ENCODE measurements at places on chromosomes 16 and 17.

DNA sequence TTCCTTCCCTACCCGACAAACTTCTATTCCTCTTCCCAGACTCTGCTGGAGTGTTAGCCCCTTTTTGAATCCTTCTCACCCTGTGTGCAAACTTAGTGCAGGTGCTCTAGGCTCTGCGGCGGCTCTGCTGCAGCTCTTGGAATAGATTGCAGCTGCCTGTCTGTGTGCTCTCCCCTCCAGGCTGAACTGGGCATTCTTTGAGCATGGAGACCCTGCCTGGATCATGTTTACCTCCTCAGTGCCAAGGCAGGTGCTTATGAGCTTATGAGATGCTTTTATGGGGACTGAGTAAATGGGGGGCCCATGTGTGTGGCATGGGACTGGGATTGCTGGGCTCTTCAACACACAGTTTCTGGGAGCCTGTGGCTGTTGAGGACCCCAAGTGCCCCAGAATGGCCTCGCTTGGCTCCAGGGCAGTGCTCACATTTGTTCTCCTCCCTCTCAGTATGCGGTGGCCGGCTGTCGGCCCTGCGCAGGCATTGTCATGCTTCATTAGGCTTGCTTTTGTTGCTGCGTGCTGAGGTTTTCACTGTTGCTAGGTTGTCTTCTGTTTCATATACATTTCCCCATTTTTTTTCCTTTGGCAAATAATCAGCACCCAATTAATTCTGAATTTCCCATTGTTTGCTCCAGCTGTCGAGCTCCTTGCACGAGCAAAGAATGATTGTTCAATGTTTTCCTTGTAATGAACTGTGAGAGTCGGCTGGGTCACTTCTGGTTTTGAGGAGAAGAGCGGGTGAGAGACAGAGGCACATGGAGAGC, 185.5 kb upstream of the NLRP1 start:
- no peak for DNase-seq

DNA sequence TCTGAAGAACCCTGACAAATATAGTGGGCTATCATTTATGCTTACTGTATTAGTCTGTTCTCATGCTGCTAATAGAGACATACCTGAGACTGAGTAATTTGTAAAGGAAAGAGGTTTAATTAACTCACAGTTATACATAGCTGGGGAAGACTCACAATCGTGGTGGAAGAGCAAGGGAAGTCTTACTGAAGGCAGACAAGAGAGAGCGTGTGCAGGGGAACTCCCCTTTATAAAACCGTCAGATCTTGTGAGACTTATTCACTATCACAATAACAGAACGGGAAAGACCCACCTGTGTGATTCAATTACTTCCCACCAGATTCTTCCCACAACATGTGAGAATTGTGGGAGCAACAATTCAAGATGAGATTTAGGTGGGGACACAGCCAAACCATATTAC, 526.8 kb upstream of the GOT2 start:
- no peak for DNase-seq

DNA sequence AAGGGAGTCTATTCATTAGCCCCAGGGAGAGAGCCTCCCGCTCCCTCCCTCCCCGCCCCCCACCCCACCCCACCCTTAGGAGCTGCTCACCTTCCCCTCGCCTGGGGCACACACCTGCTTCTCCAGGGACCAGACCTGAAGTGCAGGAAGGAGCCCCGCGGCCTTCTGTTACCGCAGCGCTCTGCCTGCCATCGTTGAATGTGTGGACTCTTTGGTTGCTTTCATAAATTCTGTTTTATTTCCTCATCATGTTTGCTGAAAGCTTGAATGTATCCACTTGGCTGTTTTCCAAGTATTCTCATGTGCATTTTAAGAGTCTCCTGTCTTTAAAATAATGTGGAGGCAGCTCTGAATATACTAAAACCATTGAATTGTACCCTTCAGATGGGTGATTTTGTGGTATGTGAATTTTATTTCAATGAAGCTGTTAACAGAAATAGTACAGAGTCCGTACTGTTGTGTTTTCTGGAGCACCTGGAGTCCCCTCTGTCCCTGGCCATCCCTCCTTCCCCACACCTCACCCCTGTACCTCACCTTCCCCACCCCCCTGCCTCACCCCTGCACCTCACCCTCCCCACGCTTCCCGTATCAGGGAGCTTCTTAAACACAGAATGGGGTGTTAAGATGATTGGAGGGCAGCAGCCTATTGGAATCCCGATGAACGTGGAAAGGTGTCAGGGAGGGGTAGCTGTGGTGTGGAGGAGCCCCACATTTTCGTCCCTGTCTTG, 25.5 kb downstream of the RAB11FIP3 start:
- no peak for DNase-seq

DNA sequence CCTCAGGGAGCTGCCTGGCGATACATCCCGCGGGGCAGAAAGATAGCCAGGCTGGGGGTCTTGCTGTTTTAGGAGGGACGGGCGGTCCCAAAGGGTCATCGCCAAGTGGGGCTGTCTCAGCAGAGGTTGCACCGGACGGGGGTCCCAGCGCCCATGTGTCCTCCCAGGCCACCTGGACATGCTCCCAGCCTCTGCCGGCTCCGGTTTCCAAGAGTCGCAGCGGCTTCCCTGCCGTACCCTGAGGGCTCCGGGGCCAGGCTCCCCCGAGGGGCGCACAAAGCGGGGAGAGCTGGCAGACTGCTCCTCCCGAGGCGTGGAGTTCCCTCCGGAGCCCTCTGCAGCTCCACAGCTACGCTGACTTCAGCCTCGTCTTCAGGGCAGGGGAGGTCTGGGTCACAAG, 1.2 kb downstream of the TRARG1 start:
- no peak for DNase-seq

- no peak for DNase-seq
Measured at GRCh38 chr16:85365120-85365519, 248.0 kb upstream of the GSE1 start.

DNA sequence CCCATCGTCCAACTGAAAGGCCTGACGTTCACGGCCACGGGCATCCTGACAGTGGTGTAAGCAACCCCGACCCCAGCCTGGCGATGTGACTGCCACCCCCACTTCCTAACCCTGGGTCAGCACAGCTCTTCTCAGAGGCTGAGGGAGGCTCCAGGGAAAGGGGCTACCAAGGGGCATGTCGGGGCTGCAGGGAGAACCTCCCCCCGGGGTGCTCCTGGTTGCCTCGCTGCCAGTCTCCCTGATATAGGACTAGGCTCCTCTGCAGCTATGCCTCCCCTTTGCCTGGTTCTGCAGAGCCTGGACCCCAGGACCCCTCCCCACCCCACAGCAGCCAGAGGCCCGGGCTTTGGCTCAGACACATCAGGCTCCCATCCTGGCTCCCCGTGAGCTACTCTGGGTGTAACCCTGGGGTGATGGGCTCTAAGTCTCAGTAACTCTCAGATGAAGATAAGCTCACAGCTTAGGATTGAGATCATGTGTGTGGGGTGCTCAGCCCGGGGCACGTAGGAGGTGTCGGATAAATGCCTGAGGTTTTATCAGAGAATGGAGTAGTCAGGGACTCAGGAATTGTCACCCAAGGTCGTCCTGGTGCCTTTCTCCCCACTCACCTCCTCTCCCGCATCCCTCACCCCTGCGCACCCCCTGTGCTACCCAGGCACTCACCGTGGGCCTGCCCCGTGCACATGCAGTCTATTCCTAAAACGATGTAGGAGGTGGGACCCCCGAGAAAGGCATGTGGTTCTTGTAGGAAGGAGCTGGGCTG, 10.6 kb downstream of the ITGAD start:
- no peak for DNase-seq

DNA sequence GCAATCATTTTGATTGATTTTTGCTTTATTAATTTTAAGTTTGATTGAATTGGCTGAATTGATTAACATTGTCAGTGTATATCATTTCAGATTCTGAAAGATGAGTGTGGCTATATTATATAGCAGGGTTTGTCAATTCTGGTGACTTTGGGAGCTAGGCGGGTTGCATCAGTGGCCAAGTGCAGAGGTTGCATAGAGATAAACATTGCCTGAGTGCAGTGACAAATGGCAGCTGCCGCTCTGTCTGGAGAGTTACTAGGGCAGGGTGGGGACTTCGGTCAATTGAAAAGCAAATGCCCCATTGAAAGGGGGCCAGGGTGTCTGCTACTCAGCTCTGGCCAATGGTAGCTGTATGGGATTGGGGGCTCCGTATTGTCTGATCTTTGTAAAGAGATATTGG, 12.7 kb downstream of the SYT17 start:
- no peak for DNase-seq

- peak; percentile 7 for DNase-seq
Measured at GRCh38 chr17:78020717-78021108, 62.2 kb downstream of the TNRC6C start.

DNA sequence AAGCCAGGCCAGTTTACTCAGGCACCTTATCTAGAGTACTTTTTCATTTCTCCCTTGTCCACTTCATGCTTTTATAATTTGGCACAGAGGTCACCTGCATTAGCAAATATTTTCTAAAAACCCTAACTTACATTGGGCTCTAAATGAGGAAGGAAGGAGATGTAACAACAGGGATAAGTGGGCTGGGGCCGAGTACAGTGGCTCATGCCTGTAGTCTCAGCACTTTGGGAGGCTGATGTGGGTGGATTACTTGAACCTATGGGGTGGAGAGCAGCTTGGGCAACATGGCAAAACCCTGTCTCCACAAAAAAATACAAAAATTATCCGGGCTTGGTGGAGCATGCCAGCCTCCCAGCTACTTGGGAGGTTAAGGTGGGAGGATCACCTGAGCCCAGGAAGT, 55.9 kb downstream of the TMEM100 start:
- DNase-seq, result no peak

GRCh38 chr16:22665803-22666202, 148.2 kb upstream of the HS3ST2 start:
- no peak for DNase-seq

DNA sequence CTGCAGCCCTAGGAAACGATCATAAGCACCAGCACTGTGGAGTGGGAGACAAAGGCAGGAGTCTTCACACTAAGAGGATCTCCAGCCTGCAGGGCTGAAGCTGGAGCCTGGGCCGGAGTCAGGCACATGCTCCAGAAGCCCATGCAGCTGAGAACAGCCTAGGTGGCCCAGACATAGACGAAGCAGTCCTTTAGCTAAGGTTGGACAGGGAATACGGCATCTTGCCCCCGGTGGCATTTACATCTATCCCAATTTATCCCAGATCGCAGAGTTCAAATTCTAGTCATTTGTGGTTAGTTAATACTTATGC, 13.9 kb downstream of the TSPOAP1 start:
- DNase-seq, result no peak

DNA sequence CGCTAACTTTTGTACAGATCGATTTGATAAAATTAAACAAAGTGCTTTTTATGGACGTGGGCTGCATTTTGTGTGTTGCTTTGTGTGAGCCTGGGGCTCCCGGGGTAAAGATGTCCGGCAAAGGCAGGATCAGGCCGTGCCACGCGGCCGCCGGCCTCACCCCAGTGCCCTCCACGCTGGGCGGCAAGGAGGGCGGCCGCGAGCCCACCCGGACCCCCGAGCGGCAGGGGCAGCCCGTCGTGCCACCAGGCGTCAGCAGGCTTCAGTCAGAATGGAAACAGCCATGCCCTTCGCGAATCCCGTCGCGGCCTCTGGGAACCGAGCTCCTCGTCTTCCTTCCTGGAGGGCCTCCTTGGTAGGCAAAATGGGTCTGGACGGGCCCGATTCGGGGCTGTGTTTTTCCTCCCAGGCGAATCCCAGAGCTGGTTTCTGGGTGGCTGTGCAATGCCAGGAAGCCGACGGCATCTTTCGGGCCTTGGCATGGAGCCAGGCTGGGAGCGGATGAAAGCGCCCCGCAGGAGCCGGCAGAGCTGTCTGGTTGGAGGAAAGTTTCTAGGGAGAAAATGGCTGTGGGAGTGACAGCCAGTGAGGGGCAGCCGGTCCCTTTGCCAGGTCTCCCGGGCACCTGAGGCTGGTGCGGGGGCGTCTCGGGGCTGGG, 5.5 kb downstream of the SOX8 start:
- DNase-seq, result no peak

DNA sequence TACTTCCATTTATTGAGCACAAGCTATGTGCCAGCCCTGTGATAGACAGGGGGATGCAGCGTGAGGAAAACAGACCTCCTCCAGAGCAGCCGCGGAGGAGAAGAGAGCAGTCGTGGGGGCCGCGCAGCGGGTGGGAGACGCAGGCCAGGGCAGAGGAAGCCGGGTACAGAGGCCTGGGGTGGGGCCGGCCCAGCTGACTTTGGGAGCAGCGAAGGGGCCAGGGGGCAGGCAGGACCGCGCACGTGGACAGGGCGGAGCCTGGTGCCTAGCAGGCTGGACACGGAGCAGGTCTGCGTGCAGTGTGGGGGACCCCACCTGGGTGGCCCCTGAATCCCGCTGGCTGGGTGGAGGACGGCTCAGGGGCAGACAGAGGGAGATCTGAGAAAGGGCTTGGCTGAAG, 46.2 kb downstream of the ZFPM1 start:
- no peak for DNase-seq

DNA sequence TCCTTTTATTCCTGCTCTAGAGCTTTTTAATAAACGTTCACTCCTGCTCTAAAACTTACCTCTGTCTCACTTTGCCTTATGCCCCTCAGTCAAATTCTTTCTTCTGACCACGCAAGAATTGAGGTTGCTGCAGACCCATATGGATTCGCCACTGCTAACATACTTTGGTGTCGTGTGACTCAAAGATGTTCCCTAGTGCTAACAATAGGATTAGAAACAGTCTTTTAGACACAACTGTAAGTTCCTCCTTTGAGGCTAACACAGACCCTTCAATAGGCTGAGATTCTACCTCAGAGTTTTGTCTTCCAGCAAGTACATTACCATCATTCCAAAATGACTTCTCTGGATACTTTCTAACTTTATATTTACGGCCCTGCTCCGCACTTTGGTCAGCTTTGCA, 149.5 kb upstream of the COX10 start:
- no peak for DNase-seq

DNA sequence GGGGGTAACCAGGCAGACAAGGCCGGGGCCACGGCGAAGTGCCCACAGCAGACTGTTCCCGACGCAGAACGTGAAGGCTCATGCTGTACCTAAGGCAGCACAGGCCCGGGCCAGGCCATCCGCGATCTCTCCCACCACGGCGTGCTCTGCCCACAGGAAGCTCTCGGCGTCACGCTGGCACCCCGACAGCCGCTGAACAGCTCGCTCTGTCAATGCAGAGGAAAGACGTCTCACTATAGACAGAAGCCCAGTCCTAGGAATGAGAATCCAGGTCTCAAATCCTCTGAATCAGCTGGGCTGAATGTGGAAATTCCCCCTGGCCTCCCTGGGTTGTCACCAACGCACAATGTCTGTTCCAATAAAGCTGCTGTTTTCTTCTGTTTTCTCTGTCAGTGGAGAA, 21.4 kb downstream of the SERPINF1 start:
- no peak for DNase-seq

All from AG08395 (cell line).